Neural crest cell (in vitro differentiated cells): ENCODE measurements at places on chromosomes 1 and 21.

DNA sequence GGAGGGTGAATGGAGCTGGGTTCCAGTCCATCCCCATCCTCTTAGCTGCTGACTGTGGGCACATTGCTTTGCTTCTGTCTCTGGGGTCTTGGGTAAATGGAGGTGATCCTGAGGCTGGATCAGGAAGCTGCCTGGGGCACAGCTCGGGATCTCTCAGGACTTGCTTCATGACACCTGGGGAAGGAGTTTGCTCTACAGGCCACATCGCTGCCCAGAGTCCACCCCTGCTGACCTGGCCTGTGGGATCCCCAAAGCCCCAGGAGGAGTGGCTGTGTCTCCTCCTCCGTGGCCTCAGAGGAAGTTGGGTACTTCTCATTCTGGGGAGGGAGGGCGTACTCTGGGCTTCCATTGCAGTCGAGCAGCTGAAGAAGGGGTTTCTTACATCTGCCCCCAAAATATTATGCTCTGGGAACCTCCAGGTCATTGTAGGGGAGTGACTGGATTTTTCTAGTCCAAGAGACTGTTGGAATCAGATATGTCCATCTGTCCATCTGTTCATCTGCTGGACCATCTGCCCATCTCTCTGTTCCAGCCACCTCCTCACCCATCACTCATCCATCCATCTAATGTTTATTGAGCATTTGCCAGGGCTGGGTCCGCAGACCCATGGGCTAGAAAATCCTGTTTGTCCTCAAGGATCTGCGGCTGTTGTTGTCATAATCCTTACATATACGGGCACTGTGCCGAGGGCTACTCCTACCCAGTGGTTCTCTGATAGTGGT, 45.9 kb downstream of the ARHGEF10L start:
- H3K27me3 ChIP-seq, result no peaks in the 10 kb centered on the region
- peaks cover 65% of the 10 kb centered on the region for H3K4me1 ChIP-seq
- H3K27ac ChIP-seq, result peak overlapping the region; percentile 11
- H3K4me3 ChIP-seq, result no peak overlapping the region
- no peak for DNase-seq
- peaks cover 4% of the 10 kb centered on the region for H3K36me3 ChIP-seq

- no peak overlapping the region for H3K27ac ChIP-seq
- no peaks in the 10 kb centered on the region for H3K4me1 ChIP-seq
- H3K4me3 ChIP-seq, result no peak overlapping the region
- H3K36me3 ChIP-seq, result no peaks in the 10 kb centered on the region
These were observed 4.8 kb upstream of the ATP1A1 start for GRCh38 chr1:116368241-116368640.

- no peak overlapping the region for H3K4me3 ChIP-seq
- no peaks in the 10 kb centered on the region for H3K36me3 ChIP-seq
- no peak overlapping the region for H3K27ac ChIP-seq
- peaks cover 24% of the 10 kb centered on the region for H3K4me1 ChIP-seq
These were observed 3.0 kb downstream of the BCL10 start for GRCh38 chr1:85273397-85273796.

DNA sequence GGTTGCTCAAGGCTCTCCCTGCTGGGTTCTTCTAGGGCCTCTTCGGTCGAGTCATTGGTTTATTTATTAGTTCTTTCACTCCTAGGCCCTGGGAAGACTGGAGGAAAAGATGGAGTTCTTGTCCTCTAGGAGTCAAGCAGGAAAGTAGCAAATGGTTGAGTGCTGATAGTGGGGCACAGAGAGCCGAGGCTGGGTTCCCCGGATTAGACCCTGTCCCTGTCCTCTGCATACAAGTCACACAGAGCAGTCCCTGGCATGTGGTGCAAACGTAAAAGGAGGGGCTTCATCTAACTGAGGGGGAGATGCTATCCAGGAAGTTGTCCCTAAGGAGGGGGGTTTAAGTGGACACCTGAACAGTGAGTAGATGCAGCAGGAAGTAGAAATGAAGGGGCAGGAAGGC, 19.2 kb upstream of the KCNE2 start:
- H3K27ac ChIP-seq, result peak overlapping the region; percentile 75
- H3K27me3 ChIP-seq, result no peaks in the 10 kb centered on the region
- no peak for DNase-seq

- H3K27ac ChIP-seq, result no peak overlapping the region
- H3K4me1 ChIP-seq, result peaks cover 33% of the 10 kb centered on the region
- no peak overlapping the region for H3K4me3 ChIP-seq
- no peak for DNase-seq
These were observed 308.8 kb downstream of the KIF26B start for GRCh38 chr1:245463392-245464165.

DNA sequence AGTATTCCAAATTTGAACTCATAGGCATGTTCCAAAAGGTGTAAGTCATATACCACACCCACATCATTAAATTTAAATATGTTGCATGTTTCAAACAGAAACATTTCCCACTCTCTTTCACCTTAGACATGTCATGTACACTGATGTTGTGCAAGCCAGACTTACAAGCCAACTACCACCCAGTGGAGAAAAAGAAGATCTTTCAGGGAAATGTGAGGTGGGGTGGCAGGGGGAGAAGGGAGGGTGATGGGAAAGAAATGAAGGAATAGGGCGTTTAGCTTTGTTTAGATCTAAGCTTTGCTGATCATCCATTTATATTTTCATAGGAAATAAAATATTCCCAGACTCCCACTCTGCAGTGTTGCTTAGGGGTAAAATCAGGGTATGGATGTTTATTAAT, 1.6 kb downstream of the NEGR1 start:
- H3K27me3 ChIP-seq, result peaks cover 54% of the 10 kb centered on the region
- DNase-seq, result no peak
- peaks cover 12% of the 10 kb centered on the region for H3K4me1 ChIP-seq
- H3K36me3 ChIP-seq, result no peaks in the 10 kb centered on the region
- H3K27ac ChIP-seq, result no peak overlapping the region

DNA sequence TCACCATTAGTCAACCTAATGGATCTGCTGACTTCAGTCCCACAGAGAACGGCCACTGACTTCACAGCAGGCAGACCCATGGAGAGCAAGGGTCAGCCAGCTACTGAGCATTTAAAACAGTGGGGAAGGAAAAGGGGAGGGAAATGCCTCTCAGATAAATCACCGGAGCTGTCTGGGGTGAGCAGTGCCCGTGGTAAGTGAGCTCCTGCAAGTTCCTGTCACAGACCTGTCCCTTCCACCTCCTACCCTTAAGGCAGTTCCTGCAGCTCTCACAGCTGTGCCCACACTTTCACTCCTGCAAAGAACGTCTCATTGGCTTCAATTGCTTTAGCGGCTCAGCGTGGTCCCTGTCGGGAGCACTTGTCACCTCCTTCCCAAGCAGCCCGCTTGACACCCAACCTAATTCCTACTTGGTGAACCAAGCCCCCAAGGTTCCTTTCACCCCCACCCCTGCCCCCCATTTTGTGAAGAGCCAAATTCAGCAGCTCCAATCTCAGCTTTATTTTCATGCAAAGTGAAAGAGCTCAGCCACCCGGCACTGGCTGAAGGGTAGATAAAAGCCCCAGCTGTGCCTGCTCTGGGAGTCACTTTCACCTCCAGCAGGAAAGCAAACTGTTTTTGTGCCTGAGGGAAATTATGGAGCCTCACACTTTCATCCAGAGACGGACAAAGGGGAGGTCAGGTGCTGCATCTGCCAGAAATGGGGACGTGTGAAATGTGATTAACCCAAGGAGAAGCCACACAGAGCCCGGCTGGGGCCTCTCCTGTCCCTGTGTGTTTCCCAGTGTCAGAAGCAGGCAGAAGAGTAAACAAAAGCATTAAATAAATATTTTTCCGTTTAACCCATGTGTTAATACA, 306.2 kb downstream of the TTLL7 start:
- H3K4me3 ChIP-seq, result peak overlapping the region; percentile 86
- DNase-seq, result peak; percentile 41
- peaks cover 65% of the 10 kb centered on the region for H3K4me1 ChIP-seq
- H3K36me3 ChIP-seq, result peaks cover 18% of the 10 kb centered on the region
- H3K27ac ChIP-seq, result peak overlapping the region; percentile 98
- H3K27me3 ChIP-seq, result no peaks in the 10 kb centered on the region

GRCh38 chr1:213082420-213083111, 31.5 kb downstream of the RPS6KC1 start:
- no peak overlapping the region for H3K27ac ChIP-seq
- no peak overlapping the region for H3K4me3 ChIP-seq
- no peak for DNase-seq

DNA sequence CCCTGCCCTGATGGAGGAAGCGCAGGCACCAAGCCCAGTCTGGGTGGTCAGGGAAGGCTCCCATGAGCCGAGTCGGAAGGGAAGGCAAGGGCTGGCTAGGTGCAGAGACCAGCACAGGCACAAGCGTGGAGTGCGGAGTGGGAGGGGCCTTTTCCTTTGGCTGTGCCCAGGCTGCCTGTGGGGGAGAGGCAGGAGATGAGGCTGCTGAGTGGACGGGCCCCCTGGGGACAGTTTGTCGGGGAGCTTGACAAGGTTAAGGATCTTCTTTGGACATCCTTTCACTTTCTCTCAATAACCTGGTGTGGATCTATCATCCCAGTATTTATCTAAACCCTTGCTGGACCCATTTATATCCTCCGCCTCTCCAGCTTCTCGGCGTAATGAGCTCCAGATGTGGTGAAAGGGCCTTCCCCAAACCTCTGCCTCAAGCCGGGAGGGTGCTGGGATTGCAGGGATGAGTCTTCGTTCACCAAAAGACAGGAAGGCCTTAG, 42.9 kb downstream of the EPHB2 start:
- no peak overlapping the region for H3K4me3 ChIP-seq
- no peak for DNase-seq
- peaks cover 8% of the 10 kb centered on the region for H3K4me1 ChIP-seq
- no peaks in the 10 kb centered on the region for H3K36me3 ChIP-seq

- H3K27me3 ChIP-seq, result no peaks in the 10 kb centered on the region
- DNase-seq, result peak; percentile 26
- H3K36me3 ChIP-seq, result peaks cover 5% of the 10 kb centered on the region
- peaks cover 32% of the 10 kb centered on the region for H3K4me1 ChIP-seq
These were observed 636 bp downstream of the INTS3 start for GRCh38 chr1:153728305-153729066.
